Stimulated activated CD4-positive, alpha-beta T cell treated with anti-CD3 and anti-CD28 coated beads, TNF-alpha, amount 100 ng/mL, for 1 hour (primary cell): ENCODE measurements at places on chromosomes 7 and 10.

- no peak for DNase-seq
These were observed 200.2 kb downstream of the WDR37 start for GRCh38 chr10:1256432-1256725.

DNA sequence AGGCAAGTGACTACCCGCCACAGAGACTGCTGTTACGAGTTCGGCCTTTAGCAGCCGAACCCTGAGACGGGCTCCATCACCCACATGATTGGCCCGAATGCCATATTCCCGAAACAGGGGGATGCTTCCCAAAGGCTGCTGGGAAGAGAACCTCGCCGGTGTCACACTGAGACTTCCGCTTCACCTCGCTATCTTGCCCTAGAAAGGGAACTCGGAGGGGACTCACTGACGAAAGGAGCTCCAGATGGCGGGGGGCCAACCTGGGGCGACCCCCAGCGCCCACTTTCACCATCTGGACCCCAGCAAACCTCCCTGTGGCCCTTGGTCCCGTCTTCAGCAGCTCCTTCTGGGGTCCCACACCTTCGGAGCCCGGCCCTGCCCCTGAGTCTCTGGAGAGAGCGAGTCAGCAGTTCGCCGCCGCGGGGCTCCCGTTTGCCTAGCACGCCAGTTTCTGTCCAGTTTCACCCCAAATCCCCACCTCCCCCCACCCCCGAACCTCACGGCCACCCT lies 529 bp downstream of the HPS1 start:
- DNase-seq, result no peak

DNA sequence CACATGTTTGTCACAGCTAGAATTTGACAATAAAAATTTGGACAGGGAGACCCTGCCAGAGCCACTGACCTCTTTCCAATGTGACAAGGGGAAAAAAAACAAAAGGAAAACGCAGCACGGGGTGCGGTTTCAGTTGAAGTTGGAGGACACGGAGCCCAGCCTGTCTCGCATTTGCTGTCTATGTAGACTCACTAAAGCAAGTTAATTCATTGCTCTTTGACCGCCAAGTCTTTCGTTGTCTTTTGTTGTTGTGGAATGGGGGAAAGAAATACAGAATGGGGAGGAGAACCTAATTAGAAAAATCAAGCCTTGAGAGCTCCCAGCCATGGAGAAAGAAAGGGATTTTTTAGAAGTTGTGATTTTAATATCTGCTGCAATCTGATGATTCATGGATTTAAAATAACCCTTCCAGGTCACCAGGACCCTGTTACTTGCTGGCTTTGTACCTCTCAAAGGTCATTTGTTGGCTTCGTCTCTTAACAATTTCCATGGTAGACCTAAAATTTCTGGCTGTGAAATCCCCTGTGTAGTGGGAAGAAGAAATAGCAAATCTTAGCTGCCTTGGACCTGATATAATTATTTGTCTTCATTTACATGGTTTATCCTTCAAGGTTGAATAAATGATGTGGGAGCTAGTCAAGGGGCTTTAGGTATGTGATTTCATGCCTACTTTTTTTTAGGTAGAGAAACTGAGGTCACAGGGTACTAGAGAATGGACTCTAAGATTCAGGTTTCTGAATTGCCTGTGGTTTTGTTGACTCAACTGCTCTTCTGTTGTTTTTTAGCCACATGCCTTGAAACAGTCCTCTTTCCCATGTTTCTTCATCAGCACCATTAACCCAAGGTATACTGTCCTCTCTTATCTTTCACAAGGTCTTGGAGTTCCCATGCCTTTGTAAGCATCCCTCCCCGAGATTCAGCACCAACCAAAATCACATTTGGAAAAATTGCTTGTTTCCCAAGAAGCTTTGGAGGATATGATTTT lies 78.7 kb downstream of the TCF7L2 start:
- no peak for DNase-seq

DNA sequence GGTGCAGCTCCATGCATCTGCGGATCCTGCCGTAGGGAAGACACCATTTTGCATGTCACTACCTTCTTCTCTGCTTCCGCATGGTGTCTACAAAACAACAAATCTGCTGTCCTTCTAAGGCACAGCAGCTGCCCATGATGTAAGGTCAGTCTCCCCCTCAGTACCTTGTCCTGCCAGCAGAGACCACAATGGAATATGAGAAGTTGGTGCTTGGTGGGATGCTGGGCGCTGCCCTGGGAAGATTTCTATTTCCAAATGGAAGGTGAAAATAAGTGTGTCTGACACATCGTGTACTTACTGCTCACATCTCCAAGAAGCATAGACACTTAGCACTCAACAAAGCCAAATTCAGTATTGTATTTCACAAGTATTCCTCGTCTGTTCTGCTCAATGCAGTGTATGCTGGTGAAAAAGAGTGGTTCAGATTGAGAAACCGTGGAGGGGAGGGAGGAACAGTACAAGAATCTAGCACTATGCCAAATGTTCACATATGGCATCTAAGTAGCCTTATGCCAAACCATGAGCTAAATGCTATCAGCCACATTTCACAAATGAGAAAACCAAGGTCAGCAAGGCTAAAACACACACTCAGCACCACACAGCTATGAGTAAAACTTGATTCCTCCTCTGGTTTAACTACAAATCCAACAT lies 95.0 kb downstream of the GRB10 start:
- DNase-seq, result no peak

- no peak for DNase-seq
These were observed 64.4 kb downstream of the STK17A start for GRCh38 chr7:43647339-43647672.

GRCh38 chr10:2509081-2509531 lies 558.2 kb upstream of the PFKP start:
- DNase-seq, result no peak

DNA sequence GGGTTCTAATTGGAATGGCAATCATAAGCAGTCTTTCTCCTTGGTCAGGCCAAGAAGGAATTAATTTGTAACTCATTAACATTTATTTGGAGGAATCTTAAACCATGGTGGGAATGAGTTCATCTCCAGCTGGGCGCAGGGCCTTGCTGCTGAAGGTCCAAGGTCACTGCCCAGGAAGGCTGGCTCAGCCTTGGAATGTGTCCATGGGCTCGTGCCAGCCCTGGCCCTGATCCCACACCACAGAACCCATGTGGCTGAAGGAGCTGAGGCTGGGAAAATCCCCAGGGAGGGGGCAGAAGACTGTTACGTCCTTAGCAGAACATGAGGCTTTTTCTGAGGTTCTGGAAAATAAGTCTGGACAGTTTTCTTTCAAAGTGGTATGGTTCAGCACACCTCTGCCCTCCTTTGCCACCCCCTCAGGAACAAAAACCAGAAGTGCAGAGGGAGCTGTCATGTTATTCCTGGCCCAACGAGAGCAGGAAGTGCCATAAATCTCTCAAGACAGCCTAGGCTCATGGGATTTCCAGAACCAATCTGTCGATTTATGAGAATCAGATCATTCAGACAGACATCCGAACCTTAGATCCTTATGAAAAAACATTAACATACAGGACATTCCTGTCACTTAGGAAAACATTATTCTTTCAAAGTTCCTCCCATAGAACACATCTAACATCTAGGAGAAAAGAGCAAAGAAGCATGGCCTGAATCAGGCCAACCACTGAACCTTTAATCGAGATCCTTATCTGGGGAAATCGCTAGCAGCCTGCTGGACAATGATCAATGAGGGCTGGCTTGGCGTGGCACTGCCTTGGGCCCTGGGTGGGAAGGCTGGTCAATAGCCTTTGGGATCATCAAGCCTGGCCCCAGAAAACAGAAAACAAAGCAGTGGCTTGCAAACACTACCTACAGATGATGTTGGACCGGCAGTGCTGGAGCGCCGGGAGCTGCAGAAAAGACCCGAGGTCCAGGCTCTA lies 134.3 kb downstream of the TAX1BP1 start:
- DNase-seq, result no peak

DNA sequence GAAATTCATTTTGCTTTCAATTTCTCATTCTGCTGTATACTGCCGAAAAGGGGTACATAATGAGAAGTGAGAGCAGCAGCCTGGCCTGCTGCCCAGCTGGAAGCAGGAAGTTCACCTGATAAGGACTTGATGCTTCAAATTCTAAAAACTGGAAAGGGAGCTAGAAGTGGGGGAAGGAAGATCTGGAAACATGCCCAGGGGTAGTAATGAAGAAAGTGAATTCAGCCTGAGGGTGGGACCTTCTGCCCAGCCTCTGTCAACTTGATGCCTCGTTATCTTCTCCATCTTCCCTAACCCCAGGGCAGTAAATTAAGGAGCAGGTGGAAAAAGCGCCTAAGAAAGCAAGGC lies 69.4 kb downstream of the ARMH3 start:
- DNase-seq, result no peak

DNA sequence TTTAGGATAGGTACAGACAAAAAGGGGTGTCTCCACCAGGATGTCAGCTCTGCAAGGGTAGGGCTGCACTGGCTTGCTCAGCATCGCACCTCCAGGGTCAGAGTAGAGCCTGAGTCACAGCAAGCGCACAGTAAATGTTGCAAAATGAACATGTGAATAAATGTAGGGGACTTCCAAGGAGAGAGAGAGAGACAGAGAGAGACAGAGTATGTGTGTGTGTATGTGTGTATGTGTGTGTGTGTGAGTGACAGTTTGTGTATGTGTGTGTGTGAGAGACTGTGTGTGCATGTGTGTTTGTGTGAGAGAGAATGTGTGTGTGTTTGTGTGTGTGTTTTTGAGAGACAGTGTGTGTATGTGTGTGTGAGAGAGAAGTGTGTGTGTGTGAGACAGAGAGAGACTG lies 163.3 kb downstream of the RPS24 start:
- no peak for DNase-seq

- no peak for DNase-seq
These were observed 173.5 kb downstream of the BAMBI start for GRCh38 chr10:28850784-28851183.

DNA sequence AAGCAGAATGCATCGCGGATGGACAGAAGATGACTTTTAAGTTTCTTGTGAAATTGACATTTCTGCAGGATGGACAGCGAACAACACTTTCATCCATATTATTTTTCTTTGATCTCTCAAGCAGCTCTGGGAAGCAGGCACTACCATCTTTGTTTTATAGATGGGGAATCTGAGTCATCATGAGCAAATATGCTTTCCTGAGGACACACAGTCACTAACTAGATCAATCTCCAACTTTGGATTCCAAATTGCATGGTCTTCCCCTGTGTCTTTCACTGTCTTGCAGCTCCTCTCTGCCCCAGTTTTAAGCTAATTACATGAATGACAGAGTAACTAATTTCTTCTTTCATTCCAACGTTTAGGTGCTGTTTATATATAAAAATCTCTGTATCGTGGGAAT lies 201.5 kb downstream of the ADAM12 start:
- no peak for DNase-seq

DNA sequence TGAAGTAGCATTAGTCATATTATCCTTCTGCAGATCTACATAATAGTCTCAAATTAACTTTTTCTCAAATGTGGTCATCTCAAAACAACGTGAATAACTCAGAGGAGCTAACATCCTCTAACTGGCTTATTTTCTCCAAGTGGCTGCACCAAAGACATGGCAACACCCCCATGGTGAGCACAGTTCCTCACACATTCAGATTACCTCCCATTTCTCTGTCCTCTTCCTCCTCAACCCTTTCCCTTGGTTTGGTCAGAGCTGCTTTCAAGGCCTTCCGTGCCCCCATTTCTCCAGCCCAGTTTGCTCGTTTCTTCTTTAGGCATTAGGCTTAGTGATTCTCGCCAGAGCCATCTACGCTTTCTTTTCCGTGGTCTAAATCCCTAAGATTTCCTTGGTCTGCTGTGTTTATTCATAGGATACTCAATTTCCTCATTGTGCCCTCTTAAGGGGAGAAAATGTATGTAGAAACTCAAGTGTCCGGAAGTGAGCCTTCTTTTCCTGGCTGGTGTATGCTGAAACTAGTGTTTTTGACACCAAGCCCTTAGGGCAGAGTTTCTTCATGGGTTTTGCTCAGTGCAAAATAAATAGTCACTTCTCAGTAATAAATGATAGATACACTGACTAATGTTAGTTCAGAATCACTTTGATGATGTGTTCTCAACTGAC lies 2.6 kb downstream of the MET start:
- no peak for DNase-seq

GRCh38 chr10:6218692-6219493 lies 16.2 kb downstream of the PFKFB3 start:
- DNase-seq, result no peak

GRCh38 chr10:123422261-123422660 lies 243.9 kb upstream of the GPR26 start:
- no peak for DNase-seq

- DNase-seq, result no peak
These were observed 611.2 kb downstream of the SDK1 start for GRCh38 chr7:3912291-3912690.

GRCh38 chr10:17645621-17646345 lies 1.8 kb downstream of the STAM start:
- DNase-seq, result no peak

- no peak for DNase-seq
These were observed 11.5 kb upstream of the GATA3 start for GRCh38 chr10:8042721-8043568.

GRCh38 chr10:26843736-26844135 lies 17.0 kb downstream of the ABI1 start:
- DNase-seq, result no peak

DNA sequence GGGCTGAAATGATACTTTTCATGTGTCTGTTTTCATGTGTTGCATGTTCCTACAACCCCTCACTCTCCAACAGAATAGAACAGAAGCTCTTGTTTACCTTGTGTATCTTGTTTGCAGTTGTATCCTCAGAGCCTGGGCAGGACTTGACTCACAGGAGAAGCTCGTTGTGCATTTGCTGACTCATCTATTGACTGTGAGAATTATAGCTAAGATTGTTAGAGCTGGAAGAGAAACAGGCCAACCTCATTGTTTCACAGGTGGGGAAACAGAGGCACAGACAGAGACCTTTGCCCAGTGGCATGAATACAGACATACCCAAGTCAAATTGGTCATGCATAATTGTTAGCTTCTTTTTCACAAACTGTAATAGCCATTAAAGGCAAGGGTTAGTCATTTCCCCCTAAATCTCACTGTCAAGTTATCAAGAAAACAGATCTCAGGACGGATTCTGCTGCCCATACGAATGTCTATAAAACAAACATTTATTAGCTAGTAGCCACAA lies 4.6 kb upstream of the TSPAN15 start:
- DNase-seq, result no peak

- DNase-seq, result no peak
These were observed 44.1 kb downstream of the NPY start for GRCh38 chr7:24328050-24328449.

GRCh38 chr10:111968647-111969046 lies 214.9 kb downstream of the GPAM start:
- no peak for DNase-seq

DNA sequence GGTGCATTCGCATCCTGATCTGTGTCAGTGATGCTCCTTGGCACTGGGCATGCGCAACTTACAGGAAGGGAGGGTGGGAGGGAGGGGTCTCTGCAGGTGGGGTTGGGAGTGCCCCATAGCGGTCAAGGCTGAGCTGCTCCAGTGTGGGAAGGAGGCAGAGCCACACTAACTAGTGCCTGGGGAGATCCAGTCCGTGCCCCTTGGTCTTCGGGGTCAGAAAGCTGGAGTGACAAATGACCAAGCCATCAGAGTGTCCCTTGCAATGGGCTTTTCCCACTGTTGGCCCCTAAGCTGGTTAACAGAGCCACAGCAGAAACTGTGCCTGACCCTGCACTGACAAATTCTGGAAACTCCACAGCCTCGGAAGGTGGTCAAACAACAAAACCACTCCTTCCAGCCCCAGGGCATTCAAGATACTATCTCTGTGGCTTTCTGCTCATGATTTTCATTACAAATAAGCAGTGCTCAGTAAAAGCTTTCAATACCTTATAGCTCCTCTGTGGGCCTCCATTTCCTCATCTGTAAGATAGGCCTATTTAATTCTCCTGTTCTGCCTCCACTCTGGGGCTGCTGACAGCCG lies 138.1 kb upstream of the UNC5B start:
- no peak for DNase-seq

GRCh38 chr10:89144836-89145235 lies 62.3 kb downstream of the CH25H start:
- no peak for DNase-seq
